AG10803 (cell line): ENCODE measurements at places on chromosomes 3 and 15.

DNA sequence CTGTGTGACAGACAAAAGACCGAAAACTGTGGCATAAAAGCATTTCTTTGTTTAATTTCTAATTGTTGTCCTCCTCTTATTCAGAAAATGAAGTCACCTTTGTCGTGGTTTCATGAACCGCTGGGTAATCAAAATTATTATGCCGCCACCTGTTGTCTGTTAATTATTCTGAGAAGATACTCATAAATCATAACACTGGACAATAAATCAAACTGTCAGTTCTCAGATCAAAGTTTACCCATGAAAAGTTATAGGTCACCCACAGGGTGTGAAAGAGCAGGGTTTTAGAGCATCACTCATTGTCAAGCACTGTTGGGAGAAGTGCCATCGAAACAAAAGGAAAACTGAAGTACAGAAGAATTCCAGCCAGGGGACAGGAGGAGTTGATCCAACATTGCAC is 474.3 kb downstream of the NR2F2 start:
- DNase-seq: no peak

DNA sequence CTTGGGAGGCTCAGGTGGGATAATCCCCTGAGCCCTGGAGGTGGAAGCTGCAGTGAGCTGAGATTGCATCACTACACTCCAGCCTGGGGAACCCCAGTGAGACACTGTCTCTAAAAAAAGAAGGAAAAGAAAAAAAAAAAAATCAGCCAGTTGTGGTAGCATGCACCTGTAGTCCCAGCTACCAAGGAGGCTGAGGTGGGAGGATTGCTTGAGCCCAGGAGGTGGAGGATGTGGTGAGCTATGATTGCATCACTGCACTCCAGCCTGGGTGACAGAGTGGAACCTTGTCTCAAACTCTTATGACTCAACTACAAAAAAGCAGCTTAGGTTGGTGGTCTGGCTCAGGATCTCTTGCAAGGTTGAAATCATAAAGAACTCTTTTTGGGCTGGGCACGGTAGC is 19.3 kb upstream of the GPX1 start:
- peak; percentile 71 for DNase-seq

DNA sequence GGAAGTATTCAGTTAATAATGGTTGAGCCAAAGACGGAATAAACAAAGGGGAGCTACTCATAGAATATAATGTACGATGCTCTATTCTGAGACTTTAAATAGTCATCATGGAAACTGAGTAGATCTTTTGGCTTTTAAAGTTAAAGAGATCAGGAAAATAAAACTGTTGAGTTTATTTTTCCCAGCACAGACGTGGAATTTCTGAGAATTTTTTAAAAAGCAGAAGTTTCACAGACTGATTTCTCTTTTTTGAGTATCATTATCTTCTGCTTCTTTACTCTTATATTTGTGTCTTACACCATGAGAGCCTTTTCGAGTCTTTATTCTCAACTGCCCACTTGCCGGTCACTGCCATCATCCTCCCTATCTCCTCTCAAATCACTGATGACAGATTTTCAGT is 13.2 kb downstream of the P2RY14 start:
- no peak for DNase-seq

- DNase-seq: no peak
These were observed 8.8 kb upstream of the GMPPB start for GRCh38 chr3:49732597-49732996.

- no peak for DNase-seq
These were observed 139.1 kb downstream of the FBLN2 start for GRCh38 chr3:13688034-13688433.

DNA sequence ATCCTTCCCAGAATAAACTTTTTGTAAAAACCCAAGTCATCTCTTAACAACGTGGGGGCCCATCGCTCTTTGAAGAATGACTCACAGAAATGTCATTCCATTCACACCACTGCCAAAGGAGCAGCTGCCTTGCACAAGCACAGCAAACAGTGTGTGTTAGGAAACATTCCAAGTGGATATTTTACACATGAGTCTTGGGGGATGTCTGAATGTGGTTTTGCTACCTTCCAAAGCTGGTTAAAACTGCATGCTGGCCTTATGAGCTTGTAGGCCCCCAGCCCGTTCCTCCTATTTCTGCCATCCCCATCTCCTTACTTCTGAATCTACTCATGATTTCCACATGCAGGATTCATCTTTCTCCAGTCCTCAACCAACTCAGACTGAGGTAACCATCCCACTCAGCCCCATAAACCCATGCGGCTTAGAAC is 130.8 kb downstream of the CPNE4 start:
- DNase-seq: peak; percentile 99

GRCh38 chr15:34490417-34491193 is 53.0 kb upstream of the GOLGA8A start:
- DNase-seq: no peak

- DNase-seq: peak; percentile 84
These were observed 15.3 kb upstream of the FANCD2 start for GRCh38 chr3:10010878-10011465.

DNA sequence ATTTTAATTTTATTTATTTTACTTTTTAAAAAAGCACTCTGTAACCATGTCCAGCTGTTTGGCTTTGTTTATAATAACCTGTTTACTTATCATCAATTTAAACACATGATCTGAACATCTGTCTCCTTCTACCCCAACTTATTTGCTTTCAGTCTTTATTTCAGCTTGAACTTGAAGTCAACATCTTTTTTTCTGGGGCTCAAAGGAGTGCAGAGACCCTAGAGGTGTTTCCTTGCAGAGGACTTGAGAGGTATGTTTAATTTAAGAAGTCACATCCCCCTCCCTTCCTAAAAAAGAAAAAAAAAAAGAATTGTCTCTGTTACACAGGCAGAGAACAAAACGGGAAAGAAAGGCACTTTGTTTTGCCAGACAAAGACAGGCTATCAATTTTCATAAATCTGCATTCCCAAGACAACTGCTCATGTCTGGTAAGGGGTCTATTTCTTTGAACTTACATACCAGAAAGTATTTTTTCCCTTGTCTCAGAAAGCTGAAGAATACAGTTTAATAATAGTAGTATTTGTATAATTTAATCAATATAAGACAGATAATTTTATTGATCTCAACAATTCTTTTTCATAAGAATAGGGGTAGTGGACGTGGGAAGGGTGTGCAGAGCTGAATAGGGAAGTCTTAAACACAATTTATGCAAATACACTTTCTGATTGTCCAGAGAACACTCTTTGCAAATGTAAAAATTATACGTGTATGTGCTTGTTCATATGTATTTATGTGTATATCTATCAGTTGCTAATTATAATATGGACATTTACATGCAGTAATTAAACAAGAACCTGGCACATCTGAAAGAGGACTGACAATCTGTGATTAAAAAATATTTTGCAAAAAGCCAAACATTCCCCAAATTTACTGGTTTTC is 109.7 kb upstream of the PDZRN3 start:
- no peak for DNase-seq

DNA sequence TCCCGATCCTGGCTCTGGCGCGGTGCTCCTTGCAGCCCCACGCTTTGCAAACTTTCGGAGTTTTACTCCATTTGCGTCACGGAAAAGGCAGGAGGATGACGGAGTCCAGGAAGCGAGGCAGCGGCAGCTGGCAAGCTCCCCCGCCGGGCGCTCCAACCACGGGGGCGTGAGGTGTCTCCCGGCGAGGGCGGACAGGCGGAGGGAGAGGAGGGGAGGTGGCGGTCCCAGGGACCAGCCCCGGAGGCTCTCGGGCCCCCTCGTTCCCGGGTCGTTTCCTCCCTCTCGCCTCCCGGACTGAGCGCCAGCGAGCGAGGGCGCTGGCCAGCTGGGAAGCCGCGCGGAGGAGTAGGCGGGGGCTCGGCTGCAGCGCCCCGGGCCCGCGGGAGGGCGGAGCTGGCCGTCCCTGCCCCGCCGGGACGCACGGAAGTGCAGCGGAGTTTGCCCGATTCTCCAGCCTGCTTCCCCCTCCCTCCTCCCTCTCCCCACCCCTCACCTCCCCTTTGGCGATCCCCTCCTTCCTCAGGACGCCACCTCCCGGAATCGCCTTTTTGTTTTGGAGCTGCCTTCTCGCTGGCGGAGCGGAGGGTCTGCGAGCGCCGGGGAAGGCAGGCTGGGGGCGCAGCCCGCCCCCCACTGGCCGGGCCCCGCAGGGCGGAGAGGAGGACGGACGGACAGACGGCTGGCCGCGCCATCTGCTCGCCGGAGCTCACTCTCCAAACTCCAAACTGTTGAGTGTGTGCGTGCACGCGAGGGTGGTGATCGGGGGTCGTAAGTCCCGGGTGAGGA is at the start of gene SNX33:
Gene SNX33 (plus strand): TSS at position 543 of the 786 bp plus-strand sequence. CDS start 1,191 bp downstream, outside the sequence.
- DNase-seq: peak; percentile 79

GRCh38 chr3:150673966-150674365 is 29.8 kb downstream of the ERICH6 start:
- no peak for DNase-seq

DNA sequence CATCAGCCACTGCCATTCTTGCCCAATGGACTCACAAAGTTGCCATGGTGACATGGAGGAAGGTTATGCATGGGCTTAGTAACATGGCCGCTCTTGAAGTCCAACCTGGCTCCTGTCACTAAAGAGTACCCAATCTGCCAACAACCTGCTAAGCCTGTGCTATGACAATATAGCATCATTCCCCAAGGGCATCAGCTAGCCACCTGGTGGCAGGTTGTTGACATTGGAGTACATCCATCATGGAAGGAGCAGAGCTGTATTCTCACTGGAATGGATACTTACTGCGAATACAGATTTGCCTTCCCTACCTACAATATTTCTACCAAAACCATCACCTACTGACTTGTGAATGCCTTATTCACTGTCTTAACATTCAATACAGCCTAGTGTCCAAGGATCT is 138.9 kb upstream of the RORA start:
- DNase-seq: no peak

DNA sequence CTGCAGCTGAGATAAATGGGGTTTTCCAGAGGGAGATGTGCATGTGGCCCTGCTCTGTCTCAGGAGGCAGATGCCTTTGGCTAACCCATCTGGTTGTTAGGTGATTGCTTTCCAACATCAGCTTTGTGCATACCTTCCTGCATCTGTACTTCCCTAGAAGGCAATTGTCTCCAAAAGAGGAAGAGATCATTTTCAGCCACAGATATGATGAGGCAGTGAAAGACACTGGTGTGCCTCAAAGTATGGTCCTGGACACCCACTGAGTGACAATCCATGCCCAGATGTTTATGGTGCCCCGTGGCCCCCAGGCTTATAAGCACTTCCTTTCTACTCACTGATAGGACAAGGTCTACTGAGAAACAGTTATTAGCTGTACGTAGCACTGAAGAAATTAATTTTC is 117.5 kb upstream of the NR2F2 start:
- no peak for DNase-seq

GRCh38 chr3:13139471-13140065 is 66.3 kb upstream of the IQSEC1 start:
- DNase-seq: no peak

GRCh38 chr15:91559066-91559465 is 294.4 kb upstream of the SLCO3A1 start:
- no peak for DNase-seq

GRCh38 chr15:82301296-82302016 is 38.8 kb downstream of the SAXO2 start:
- DNase-seq: no peak

- DNase-seq: no peak
These were observed 32.1 kb upstream of the CLASP2 start for GRCh38 chr3:33750211-33750548.

GRCh38 chr3:77699125-77699691 is 659.3 kb downstream of the ROBO2 start:
- no peak for DNase-seq

DNA sequence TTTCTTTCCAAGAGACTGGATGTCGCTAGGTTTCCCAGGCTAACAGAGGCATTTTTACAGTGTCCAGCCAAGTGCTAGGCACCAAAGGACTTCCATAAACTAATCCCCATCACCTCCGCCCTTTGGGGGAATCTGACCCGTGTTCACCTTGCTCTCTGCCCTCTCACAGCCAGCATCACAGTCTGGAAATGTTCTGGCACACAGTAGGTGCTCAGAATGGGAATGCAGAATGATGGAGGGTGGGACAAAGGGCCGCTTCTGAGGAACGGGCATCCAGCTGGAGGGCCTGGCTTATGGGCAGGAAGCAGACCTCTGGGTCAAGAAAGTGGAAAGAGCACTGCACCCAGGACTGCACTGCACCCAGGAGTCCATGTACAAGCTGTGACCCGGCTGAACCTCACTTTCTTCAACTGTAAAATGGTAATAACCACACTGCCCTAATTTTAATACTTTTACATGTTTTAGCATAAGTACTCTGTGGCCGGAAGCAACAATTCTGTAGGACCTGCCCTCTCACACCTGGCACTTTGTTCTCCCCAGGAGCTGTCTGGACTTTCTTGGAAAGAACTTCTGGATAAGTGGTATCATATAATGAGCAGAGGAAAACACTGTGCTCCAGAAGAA is 901 bp upstream of the NMB start:
- DNase-seq: no peak

DNA sequence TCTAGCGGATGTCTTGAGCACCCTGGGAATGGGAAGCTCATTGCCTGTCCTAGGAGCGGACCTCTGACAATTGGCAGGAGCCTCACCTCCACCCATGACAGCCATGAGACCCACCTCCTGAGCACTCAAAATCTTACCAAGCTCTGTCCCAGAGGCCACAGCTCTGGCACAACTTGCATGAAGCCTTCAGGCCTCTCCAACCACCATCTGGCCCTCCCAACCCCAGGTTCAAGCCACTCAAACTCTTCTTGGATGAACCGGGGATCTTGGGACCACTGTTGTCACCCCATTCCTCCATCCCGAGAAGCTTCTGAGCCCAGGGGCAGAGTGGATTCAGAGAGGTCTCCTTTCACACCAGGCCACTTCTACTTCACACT is 1.5 kb downstream of the VIPR1 start:
- no peak for DNase-seq

- no peak for DNase-seq
These were observed 95.7 kb downstream of the STRIT1 start for GRCh38 chr3:155197786-155198185.

GRCh38 chr3:126983653-126984390 is 907 bp downstream of the PLXNA1 start:
- DNase-seq: no peak

GRCh38 chr3:151428386-151428785 is 32.5 kb downstream of the IGSF10 start:
- DNase-seq: no peak

DNA sequence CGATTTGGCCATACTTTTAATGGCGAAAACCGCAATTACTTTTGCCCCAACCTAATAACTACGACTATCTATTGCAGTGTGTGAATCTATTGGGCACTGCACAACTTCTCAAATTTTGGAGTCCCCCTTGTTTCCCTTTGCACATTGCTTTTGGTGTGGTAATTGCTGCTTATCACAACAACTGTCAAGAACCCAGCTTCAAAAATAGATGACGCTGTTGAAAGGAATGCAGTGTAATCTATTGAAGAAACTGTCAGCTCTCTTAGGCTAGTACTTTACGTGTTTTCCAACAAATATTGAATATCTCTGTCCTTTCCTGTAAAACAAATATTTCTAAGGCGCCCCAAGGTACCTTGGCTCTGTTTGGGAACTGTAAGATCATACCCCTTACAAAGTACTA is 222.8 kb upstream of the UBE2E2 start:
- DNase-seq: no peak

- no peak for DNase-seq
These were observed 105.6 kb downstream of the FBLN2 start for GRCh38 chr3:13654330-13655060.
